NCI-H1694 (cell line): ENCODE measurements at places on chromosomes 6 and 20.

GRCh38 chr6:22470454-22471131, 98.8 kb upstream of the HDGFL1 start:
- DNase-seq = no peak

GRCh38 chr6:47727391-47727790, 29.0 kb downstream of the ADGRF4 start:
- DNase-seq = no peak

- DNase-seq = peak; percentile 10
Measured at GRCh38 chr6:43838276-43839036, 68.4 kb downstream of the VEGFA start.

DNA sequence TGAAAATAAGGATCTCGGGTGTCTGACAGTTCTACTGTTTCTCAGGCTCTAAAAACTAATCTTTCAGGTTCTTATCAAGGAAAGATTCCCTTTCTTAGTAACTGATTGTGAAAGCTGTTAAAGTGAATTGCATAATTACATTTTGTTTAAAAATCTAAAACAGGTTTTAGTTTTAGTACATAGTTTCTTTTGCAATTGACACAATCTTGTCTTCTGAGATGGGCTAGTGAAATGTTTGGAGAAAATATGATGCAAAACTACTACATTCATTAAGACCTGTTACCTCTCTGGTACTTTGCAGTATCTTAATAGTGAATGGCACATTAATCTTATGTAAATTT, 298.4 kb downstream of the UTRN start:
- DNase-seq = no peak

GRCh38 chr6:13152764-13153163, 175.6 kb downstream of the TBC1D7 start:
- DNase-seq = no peak

DNA sequence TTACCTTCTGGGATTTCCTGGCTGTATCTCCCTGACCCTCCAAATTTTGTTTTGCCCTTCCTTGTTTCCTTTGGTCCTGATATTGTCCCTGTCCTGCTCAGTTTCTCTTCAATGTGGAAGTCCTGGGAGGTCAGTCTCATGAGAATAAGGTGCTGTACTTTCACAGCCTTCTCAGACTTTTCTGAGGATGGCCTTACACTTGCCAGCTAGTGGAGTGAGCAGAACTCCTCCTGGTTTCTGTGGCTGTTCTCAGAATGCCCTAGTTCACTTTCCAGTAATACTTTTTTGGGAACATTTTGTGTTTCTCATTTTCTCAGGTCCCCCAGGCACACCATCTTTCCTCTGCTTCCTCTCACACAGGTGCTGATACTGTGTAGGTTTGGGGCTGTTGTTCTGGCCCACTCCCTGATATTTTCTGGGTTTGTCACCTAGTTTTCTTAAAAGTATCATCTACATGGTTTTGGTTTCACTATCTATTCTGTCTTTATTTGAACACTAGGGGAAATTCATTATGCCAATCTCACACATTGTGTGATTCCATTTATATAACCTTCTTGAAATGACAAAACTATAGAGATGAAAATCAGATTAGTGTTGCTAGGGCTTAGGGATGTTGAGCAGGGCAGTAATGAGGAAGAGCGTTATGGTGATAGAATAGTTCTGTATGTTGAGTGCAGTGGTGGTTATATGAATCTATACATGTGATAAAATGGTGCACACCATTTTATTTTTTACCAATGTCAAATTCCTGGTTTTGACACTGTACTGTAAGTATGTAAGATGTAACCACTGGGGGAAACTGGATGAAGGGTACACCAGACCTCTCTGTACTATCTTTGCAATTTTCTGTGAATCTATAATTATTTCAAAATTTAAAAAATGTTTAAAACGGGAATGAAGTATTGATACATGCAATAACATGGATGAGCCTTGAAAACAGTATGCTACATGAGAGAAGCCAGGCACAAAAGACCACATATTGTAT, 27.2 kb upstream of the BRPF3 start:
- DNase-seq = no peak

- DNase-seq = no peak
Measured at GRCh38 chr6:110875548-110876169, 1.1 kb downstream of the AMD1 start.

GRCh38 chr6:33427585-33428223, 7.8 kb downstream of the SYNGAP1 start:
- DNase-seq = no peak
